ENCODE measurements at places on chromosomes 12 and 14.
A peak's percentile ranks its signal among the peaks of the same experiment; 100 is the strongest.

- no peak for DNase-seq
These were observed 25.9 kb upstream of the CRIP2 start for GRCh38 chr14:105448706-105449111.

GRCh38 chr12:121217063-121217462, 7.1 kb downstream of the P2RX4 start:
- no peak for DNase-seq

GRCh38 chr12:19048943-19049342, 80.6 kb upstream of the PLEKHA5 start:
- no peak for DNase-seq

GRCh38 chr12:120534703-120535655, 823 bp downstream of the RNF10 start:
- peak; percentile 12 for DNase-seq

DNA sequence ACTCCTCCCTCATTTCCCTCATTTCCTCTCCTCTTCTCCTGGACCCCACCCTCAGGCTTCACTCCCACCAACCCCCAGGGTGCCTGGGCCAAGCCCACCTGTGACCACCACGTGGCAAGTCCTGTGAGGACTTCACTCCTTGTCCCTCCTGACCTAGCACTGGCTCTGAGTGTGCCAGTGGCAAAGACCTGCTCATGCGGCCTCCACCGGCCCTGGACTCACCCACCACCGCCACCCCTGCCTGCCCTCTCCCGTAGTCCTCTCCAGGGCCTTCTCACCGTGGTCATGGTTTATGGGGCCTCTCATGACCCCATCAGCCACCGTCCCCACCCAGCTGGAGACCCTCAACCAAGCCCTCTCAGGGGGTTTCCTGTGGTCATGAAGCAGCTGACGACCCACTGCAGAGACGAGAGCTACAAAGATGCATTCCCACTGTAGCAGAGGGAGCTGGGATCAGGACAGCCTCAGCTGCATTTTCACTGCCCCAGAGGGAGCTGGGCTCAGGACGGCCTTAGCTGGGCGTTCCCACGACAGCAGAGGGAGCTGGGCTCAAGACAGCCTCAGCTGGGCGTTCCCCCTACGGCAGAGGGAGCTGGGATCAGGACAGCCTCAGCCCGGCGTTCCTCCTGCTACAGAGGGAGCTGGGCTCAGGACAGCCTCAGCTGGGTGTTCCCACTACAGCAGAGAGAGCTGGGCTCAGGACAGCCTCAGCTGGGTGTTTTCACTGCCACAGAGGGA, 3.2 kb upstream of the C14orf180 start:
- no peak for DNase-seq

- no peak for DNase-seq
These were observed 57.9 kb upstream of the NAV3 start for GRCh38 chr12:77772676-77773298.

DNA sequence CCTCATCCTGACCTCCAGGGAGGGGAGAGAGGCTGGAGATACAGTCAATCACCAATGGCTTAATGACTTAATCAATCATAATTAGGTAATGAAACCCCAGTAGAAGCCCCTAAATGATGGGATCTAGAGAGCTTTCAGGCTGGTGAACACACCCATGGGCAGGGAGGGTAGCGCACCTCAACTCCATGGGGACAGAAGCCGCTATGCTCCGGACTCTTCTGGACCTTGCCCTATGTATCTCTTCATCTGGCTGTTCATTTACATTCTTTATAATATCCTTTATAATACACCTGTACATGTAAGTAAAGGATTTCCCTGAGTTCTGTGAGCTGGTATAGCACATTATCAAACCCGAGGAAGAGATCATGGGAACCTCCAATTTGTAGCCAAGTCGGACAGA, 205.9 kb downstream of the STXBP6 start:
- DNase-seq, result no peak

DNA sequence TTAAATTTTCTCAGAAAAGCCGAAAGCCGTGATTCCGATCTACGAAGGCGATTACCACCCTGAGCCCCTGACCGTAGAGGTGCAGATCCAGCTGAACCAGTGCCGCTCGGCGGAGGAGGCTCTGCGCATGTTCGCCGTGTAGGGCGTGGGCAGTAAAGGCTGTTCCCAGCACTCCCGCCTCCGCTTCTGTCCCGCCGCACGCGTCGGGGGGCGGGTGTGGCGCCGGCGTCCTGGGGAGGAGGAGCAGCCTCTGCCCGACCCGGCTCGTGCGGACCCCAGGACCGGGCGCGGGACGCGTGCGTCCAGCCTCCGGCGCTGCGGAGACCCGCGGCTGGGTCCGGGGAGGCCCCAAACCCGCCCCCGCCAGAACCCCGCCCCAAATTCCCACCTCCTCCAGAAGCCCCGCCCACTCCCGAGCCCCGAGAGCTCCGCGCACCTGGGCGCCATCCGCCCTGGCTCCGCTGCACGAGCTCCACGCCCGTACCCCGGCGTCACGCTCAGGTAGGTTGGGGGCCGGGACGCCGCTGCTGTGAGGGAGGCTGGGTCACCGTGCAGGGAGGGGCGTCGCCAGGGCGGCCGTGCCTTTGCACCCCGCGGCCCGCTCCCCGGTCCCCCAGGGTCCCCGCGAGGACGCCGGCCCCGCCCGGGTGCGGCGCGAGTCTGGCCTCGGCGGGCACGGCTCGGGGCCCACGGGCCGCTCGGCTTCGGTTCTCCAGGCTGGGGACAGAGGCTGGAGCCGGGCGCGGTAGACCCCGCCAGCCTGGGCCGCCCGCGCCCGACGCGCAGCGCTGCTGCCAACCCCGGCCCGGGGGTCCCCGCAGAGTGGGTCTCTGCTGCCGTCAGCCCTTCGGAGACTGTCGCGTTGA, at the start of gene B3GNT4:
Gene B3GNT4 (plus strand): TSS at position 409 of the 866 bp plus-strand sequence. CDS start 910 bp downstream, outside the sequence.
- DNase-seq, result no peak

DNA sequence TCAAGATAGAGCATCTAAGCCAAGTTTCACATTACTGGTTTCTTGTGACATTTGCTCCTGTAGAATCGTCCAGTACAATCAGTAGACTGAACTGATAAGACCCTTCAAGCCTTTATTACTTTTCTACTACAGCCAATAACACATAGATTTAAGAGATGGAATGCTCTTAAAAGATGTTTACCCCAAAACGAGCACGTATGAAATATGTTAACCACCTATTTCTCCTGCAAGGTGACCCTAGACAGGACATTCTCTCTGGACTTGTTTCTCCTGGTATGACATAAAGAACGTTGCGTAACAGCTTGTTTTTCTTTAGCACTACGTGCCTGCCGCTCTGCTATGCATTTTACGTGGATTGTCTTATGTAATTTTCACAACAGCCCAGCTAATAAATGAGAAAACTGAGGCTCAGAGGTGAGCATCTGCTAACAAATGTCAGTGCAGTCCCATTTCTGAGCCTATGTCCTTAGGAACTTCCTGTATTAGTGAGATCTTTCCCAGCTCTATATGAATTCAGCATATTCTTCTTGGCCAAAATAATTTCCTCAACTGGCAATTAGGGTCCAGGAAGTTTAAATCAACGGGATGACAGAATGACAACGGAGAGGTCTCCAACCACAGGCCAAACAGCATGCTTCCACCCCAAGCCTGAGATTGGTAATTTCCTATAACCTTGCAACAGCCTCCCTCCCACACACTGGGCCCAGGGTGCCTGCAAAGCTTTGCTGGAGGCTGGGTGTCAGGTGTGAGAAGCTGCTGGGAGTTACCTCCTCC, 3.7 kb downstream of the NFKBIA start:
- no peak for DNase-seq

GRCh38 chr14:65961004-65961403, 525.2 kb upstream of the CCDC196 start:
- DNase-seq, result no peak

- DNase-seq, result no peak
These were observed 962.6 kb upstream of the FBXO33 start for GRCh38 chr14:40394634-40395340.

DNA sequence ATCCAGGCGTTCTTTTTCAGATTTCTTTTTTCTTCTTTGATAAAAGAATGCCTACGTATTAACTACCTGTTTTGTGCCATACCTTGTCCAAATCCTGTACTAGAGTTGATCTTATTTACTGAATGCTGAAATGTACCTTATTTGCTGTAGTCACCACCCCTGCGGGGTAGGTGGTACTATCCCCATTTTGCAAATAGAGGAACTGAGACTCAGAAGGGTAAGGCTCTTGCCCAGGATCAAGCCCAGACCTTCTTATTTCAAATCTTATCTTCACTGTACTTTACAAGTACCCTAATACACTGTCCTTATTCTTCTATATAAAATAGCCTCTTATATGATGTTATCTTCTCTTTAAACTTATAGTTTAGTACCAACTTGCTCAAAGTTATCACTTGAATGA, 206.5 kb downstream of the SLC41A2 start:
- no peak for DNase-seq

DNA sequence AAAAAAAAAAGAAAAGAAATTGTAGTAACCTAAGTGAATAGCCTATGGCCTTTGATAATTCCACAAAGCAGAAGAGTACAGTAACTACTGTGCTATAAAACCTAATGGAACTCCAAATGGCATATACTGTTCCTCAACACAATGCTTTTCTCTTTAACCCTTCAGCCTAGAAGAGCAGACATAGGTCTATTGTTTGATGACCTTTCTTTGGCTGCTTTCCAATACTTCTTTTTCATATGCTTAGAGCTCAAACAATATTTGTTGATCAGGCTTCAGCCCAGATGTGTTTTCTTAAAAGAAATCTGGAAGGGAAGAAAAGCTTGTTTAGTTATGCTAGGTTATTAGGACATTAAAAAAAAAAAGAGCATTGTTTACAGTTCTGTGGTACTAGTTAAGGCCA, 116.4 kb downstream of the NTN4 start:
- no peak for DNase-seq

DNA sequence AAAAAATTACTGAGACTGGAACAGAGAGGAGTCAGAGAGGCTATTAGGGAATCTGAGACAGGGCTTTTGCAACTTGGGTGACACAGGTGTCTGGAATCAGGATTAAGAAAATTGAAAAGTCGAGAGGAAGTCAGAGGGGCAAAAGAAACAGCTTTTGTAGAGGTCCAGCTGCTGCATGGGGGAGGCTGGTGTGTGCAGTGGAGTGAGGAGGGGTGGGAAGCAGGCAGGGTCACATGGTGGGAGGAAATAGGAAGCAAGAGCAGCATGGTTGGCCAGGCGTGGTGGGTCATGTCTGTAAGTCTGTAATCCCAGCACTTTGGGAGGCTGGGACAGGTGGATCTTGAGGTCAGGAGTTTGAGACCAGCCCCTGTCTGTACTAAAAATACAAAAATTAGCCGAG, 69.7 kb upstream of the VRK1 start:
- no peak for DNase-seq

DNA sequence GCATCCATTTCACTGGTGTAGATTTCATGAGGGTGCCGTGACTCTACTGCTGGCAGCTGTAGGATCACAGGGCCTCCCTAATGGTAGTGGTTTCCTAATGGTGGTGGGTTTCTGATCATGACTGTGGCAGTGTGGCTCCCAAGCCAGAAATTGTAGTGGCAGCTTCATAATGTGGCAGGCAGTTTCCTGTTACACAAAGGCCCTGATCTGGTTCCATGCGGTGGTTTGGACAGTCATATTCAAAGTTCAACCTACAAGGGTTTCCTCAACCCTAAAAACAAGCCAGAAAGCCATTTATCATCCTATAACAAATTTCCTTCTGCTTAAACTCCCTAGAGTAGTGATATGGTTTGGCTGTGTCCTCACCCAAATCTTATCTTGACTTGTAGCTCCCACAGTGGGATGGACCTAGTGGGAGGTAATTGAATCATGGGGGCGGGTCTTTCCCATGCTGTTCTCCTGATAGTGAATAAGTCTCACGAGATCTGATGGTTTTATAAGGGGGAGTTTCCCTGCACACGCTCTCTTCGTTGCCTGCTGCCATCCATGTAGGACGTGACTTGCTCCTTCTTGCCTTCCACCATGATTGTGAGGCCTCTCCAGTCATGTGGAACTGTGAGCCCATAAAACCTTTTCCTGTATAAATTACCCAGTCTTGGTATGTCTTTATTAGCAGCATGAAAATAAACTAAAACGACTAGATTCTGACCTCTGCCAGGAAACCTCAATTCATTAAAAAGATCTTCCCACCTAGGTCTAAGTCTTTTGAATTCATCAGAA, 257.1 kb downstream of the EFCAB11 start:
- DNase-seq, result no peak

DNA sequence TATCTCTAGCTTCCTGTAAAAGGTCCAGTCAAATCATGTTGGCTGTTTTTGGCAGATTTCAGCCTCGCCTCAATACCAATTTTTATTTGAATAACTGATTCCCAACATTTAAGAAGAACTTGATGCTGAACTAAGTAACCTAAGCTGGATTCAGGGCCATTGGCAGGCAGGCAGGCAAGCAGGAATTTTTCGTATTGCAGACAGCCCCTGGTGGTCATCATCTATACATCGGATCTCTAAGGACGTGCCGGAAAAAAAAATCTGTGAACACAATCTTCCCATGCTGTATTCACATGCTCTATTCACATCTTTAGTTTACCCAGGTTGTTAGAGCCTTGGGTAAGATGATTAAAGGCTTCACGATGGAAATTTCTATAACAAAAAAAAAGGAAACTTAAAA, 7.0 kb downstream of the VCPKMT start:
- no peak for DNase-seq

GRCh38 chr12:3469711-3470110, 21.3 kb upstream of the PRMT8 start:
- DNase-seq, result no peak

- no peak for DNase-seq
These were observed 8.3 kb upstream of the SERPINA1 start for GRCh38 chr14:94396628-94397225.

DNA sequence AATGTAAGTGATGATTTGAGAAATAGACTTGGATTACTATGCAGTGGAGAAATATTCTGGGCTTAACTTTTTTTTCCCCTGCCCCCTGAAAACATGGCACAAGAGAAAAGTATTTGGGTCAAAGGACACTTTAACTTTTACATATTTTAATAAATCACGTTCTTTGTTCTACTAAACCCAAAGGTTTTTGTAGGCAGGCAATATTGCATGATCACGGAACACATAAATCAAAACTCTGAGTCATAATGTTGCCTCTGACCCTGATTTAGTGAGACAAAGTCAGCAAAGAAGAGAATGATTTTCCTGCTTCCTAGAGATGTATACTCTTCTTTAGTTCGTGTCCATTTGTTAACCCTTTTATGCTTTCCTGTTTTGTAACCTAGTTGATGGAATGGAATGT, 38.0 kb downstream of the ABCD2 start:
- no peak for DNase-seq

GRCh38 chr14:34593740-34594375, 36.1 kb downstream of the SNX6 start:
- no peak for DNase-seq

DNA sequence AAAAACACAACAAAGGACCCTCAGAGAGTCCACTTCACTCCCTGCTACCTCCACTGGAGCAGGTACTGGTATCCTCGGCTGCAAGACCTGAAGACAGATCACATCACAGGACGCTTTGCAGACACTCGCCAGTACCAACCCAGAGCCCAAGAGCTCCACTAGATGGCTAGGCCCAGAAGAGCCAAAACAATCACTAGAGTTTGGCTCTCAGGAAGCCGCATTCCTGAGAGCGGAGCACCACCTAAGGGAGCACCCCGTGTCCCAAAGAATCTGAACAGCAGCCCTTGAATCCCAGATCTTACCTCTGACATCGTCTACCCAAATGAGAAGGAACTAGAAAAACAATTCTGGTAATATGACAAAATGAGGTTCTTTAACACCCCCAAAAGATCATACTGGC, 399.8 kb downstream of the RAD51B start:
- DNase-seq, result no peak

All from esophagus squamous epithelium (tissue), 5 donors.